ENCODE measurements at places on chromosomes 6 and 20. TPM values are rescaled to one million over a fixed set of nuclear protein-coding genes. Genes with fewer than 3 reads are reported as not detected.

NT5E gene
- polyA plus RNA-seq, result 0.08 TPM

SALL4 gene
- polyA plus RNA-seq, result 1.1 TPM

GNAS-AS1 gene
- polyA plus RNA-seq, result 0.64 TPM

BEND6 gene
- 8.6 TPM for polyA plus RNA-seq

TOMM34 gene
- polyA plus RNA-seq, result 11.7 TPM

CGA gene
- not detected for polyA plus RNA-seq

ZNF322 gene
- 29.4 TPM for polyA plus RNA-seq

SLC35B2 gene
- 44.5 TPM for polyA plus RNA-seq

TBXT gene
- not detected for polyA plus RNA-seq

RTN4IP1 gene
- polyA plus RNA-seq, result 8.5 TPM

EPM2A gene
- polyA plus RNA-seq, result 12.6 TPM

KHDC1L gene
- not detected for polyA plus RNA-seq

MEP1A gene
- not detected for polyA plus RNA-seq

MAP7 gene
- polyA plus RNA-seq, result 5.1 TPM

NRSN1 gene
- polyA plus RNA-seq, result 24.5 TPM

ABHD12 gene
- polyA plus RNA-seq, result 32.3 TPM

OR2H2 gene
- polyA plus RNA-seq, result not detected

TMEM217 gene
- polyA plus RNA-seq, result not detected

NNAT gene
- 996 TPM for polyA plus RNA-seq

C6orf15 gene
- polyA plus RNA-seq, result not detected

TFAP2C gene
- not detected for polyA plus RNA-seq

LINC00237 gene
- not detected for polyA plus RNA-seq

C20orf141 gene
- not detected for polyA plus RNA-seq

ZFP64 gene
- 5.1 TPM for polyA plus RNA-seq

RFX6 gene
- not detected for polyA plus RNA-seq

DEFB124 gene
- polyA plus RNA-seq, result not detected

SLC17A5 gene
- 12.3 TPM for polyA plus RNA-seq

Data from neural cell (in vitro differentiated cells).